NCI-H2171 treated with DMSO at 0.1 percent for 48 hours (cell line): ENCODE measurements at places on chromosomes 13 and 19.

- no peak for DNase-seq
Measured at GRCh38 chr13:45333977-45334922, 6.7 kb downstream of the TPT1 start.

DNA sequence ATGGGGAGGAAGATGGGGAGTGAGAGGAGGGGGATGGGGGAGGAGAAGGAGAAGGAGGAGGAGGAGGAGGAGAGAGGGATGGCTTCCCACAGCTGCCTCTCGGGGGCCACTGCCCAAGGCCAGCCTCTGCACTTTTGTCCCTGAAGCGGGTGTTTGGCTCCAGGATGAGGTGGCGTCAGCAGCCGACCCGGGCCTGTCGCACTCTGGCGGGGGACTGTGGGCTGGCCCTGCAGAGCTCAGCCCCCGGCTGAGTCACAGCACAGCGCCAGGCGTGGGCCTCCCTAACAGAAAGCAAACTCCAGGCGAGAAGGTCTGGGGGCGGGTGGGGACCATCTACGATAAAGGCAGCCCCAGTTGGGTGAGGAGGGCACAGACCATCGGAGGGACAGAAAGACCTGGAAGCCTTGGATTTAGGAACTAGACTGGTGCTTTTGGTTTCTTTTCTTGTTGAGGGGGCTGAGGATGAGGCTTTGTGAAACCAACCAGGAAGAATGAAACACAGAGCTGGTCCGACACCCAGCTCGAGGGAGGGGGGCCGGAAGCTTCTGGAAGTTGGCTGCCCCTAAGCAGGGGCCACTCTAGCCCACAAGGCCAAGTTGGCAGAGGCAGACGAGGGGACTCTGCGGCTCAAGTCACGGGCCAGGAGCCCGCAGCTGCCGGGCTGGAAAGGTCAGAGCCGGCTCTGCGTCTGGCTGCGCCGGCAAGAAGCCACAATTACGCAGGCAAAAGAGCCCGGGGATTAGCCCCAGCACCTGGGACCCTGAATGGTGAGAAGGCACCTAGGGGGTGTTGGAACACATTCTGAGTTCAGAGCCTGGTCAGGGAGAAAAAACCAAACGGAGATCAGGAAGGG, 18.2 kb downstream of the LSM4 start:
- DNase-seq = no peak

- DNase-seq = no peak
Measured at GRCh38 chr13:77184455-77184854, 142.4 kb downstream of the MYCBP2 start.

- DNase-seq = no peak
Measured at GRCh38 chr13:81318231-81319019, 977.5 kb upstream of the SPRY2 start.

DNA sequence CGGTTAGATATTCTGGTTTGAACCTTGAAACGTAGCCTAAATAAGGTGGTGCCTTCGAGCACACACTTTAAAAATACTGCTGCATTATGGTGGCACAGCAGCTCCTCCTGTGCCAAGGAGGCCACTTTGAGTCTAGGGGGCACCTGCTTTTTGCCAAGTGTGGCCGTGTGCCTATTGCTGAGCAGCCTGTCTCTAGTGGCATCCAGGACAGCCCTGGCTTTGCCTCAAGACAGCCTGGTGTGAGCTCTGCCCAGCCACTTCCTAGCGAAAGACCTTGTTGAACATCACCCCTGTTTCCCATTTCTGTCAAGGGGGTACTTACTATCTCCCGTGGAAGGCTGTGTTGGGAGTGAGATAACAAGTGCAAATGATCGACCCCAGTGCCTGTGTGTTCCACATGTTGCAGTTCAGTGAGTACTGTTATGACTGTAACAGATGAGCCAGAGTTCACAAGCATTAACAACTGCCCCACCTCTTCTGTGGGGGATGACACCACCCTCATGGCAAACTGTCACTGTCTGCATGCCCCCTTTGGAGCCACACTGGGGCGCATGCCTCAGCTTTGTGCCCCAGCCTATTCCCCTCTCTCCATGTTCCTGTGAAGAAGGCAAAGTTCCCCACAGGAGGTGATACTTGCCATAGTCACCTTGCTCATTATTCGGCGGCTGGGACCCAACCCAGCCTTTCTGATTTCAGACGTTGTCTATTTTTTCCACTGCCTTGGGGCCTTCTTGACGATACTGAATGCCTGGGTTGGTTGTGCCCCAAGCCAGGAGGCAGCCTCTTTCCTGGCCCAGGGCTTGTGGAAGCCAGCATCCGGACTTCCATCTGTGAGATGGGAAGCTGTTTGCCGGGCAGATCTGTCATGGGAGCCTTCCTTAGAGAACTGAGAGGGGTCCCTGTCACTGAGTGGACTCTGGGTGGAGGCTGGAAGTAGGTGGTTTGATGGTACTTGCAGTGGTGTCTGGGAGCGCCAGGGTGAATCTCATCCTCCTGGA, 5.4 kb downstream of the GATAD2A start:
- no peak for DNase-seq

DNA sequence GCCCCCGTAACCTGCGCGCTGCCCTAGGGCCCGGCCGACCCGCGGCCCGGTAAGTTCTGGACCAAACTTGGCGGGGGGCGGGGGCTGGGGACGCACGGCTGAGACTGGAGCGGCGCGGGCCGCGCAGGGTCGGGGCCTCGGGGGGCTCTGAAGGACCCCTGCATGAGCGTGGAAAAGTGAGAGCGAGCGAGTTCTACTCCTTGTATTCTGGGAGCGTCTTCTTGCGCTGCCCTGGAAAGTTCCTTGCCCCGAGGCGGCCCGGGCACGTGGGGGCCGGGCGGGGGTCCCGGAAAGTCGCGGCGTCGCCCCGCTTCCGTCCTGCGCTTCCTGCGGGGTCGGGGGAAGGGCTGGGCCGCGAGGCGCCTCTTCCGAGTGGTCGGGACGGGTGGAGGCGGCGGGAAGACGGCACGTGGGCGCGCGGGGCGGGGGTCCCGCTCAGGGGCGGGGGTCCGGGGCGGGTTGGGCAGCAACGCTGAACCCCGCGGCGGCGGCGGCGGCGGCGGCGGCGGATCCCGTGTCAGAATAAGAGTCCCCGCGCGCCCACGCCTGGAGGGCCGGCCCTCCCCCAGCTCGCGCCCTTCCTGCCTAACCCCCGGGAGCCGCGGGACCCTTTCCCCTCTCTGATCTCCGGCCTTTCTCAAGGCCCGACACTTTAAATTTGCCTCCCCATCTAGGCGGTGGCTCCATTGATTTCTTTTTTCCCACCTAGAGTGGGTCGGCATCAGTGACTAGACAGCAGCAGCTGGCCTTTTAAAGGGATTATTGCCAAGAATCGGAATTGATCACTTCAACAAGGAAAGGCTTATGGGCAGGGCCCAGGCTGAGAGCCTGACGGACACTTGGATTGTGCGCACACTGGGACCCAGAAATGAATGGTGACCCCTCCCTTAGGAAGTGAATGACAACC, 749 bp downstream of the GATAD2A start:
- DNase-seq = peak; percentile 21

DNA sequence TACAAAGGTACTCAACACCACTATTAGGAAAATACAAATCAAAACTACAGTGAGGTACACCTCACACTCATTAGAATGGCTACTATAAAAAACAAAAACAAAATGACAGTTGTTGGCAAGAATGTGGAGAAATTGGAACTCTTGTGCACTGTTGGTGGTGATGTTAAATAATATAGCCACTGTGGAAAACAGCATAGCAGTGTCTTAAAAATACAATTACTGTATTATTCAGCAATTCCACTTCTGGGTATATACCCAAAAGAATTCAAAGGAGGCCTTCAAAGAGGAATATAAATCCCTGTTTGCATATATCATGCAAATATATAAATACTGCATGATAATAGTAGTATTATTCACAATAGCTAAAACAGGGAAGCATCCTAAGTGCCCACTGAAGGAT, 66.8 kb downstream of the CDK8 start:
- no peak for DNase-seq
